ENCODE measurements at places on chromosomes 12 and 14. TPM values are rescaled to one million over a fixed set of nuclear protein-coding genes. Genes with fewer than 3 reads are reported as not detected.

CDKN1B gene
- total RNA-seq: 28.1 TPM

- no peak for DNase-seq
Measured at GRCh38 chr12:31119192-31119802, 45.6 kb downstream of the DDX11 start.

PPP1CC gene
- 126 TPM for total RNA-seq

DNA sequence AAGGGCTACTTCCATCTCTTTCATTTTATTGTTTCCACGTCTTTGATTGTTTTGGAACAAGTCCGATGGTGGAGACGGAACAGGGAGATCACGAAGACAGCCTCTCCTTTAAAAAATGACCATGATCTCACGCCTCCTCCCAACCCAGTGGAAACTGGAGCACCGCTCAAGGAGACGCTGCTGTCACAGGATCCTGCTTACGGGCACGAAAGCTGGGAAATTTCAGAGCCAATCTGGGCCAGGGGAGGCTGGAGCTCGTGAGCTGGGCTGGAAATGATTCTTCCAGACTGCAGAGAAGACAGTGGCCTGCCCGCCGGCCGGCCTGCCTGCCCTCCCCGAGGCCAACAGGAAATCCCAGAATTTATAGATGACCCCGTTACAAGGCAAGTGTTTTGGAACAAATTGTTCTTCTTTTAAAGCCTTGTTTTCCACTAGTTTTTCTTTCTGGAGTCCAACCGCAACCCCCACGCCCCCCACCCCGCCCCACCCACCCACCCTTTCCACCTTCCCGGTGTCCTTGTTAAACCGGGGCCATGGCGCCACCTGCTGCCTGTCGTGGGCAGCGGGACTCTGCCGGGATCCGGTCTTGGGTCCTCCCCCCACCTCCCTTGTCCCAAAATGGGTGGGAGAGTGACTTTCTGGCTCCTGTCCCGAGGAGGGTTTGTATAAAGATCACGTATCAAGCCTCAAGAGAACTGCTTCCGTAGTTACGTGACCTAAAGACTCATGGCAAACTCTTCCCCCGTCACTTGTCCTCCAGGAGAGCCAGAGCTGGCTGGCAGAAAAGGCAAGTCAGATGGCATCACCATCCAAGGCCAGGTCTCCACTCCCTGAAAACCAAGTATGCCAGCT lies 40.3 kb downstream of the MAP1LC3B2 start:
- peak; percentile 58 for DNase-seq

GRCh38 chr12:56389412-56389811 lies 26.8 kb upstream of the APOF start:
- DNase-seq: no peak
